ENCODE measurements at places on chromosomes 1 and 21.

GRCh38 chr1:103265551-103265950 is 157.2 kb upstream of the COL11A1 start:
- DNase-seq: no peak

- no peak for DNase-seq
These were observed 43.3 kb downstream of the IARS2 start for GRCh38 chr1:220137019-220137786.

- no peak for DNase-seq
These were observed 60.5 kb upstream of the HP1BP3 start for GRCh38 chr1:20847611-20848080.

GRCh38 chr1:95650631-95651030 is 416.6 kb downstream of the RWDD3 start:
- no peak for DNase-seq

DNA sequence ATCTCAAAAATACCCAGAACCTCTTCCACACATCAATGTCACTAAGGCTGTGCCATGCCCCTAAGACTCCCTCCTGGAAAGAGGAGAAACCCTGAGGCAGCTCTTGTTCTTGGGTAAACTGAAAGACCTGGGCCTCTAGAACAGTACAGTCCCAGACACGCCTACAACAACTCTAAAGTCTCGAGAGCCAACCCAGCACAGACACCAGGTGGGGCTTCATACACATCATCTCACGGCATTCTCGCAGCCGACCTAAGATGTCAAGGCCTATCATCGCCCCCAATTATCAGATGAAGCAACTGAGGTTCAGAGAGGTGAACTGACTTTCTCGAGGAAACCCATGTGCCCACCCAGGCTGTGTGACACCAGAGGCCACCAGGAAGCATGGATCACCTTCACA is 70.6 kb downstream of the MRPL37 start:
- DNase-seq: no peak

DNA sequence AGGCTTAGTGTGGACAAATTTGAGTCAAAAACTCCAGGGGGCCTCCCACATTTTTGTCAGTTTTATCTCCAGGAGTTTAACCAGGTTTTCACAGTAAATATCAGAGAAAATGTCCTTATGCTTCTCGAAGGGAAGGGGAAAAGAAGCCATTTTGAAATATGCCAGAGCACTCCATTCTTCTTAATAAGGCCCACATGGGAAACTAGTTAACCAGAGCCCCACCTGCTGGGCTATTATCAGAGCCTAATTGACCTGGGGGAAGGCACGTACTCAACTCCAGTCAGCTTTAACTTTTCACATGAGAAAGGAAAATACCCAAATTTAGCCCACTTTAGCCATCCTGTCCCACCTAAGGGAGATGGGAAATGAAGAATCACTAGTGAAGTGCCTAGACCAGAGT is 296.3 kb downstream of the PTBP2 start:
- DNase-seq: no peak

- DNase-seq: no peak
These were observed 931.0 kb downstream of the NCAM2 start for GRCh38 chr21:21929226-21929625.

GRCh38 chr1:218425647-218426342 is 80.7 kb downstream of the TGFB2 start:
- DNase-seq: no peak

GRCh38 chr1:69129538-69129937 is 438.2 kb upstream of the LRRC7 start:
- no peak for DNase-seq

DNA sequence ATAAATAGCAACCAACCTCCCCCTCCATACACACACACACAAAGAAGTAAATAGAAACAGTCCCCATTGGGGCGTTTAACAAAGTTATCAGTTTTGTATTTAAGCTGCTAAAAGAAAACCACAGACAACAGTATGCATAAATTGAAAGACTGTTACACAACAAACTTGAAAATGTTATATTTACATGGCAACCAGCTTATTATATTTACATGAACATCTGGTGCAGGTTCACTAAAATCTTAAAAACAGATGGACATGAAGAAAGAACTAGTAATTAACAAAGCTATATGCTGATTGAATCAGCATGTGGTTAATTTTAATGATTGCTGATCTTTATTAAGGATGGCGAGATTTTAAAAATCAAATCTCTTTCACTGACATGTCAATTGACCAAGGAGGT is 384.7 kb downstream of the LRRIQ3 start:
- DNase-seq: no peak

Data from hepatic stellate cell (primary cell).